Mesenteric fat pad (tissue), 1 donor: ENCODE measurements at places on chromosomes 5 and 9. TPM values are rescaled to one million over a fixed set of nuclear protein-coding genes. Genes with fewer than 3 reads are reported as not detected.

GRCh38 chr5:81393783-81394718 is at the start of gene ACOT12:
TSS of gene ACOT12 (minus strand) at chr5:81394134. CDS start at chr5:81394114, 20 bp downstream.
- no peak for DNase-seq

DNA sequence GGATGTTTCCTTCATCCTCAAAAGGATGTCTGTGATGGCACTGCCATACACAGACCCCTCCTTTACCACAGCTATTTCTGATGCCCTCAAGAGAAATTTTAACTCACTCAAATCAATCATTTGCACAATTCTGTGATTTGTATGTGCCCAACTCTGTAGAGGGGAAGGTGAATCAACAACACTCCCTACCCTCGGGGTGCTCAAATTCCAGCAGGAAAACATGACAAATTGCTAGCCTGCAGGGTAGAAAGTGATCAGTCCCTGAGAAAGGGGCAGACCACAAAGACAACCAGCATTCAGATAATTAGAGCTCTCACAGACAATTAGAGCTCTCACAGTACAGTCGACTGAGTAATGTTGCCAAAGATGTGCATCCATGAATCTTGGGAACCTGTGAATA is 45.3 kb upstream of the FOXE1 start:
- DNase-seq, result no peak

DNA sequence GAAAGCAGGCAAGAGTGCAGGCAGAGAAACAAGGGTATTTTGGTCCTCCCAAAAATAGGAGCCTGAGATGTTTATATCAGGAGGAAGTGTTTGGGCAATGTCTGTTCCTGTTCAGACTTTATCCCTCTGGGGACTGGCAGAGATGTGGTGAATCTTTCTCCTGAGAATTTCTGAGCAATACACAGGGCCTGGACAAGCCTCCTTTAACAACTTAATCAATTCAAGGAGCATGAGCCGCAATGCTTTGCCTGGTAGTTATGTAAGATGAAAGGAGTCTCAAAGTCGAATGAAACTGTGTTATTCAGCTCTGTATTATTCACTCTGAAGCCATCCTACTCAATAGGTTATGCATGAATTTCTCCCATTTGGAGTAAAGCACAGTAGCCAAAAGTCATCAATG is 365.6 kb downstream of the MAN2A1 start:
- no peak for DNase-seq

DNA sequence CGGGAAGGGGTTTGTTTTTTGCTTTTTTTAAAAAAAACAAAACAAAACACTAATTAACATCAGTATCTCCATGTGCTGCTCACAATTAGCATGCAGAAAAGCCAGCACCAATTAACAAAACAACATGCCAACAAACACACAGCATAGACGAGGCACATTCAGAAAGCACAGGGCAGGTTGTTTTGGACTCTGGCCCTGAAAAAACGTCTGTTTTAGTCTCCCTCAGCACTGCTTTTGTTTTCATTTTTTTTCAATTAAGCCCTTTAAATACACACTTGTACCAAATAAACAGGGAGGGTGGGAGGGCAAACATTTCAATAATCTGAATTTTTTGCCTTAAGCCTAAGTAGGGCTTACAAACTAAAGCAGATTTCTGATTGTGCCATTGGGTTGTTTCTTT is 309.6 kb downstream of the DTWD2 start:
- no peak for DNase-seq

- no peak for DNase-seq
These were observed 589.1 kb downstream of the ZNF608 start for GRCh38 chr5:124157320-124157719.

GRCh38 chr5:135599421-135600151 is 20.8 kb upstream of the CXCL14 start:
- no peak for DNase-seq

DNA sequence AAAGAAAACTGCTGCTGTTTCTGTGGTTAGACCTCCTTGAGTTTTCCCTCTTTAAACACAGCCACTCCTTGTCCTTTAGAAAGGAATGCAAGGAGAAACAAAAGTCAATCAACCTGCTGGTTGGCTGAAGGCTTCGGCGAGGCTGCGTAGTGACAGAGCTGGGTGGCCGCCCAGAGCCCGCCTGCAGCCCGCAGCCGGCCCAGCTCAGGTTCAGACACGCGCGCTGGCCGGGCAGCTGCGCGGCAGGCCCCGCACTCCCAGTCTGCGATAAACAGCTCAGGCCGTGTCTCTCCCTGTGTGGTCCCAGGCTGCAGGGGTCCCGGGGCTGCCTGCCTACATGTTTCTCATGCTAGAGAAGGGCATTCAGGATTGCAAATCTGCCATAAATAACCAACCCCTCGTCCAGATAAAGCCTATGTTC is 115.4 kb downstream of the HSD17B3 start:
- peak; percentile 68 for DNase-seq

GRCh38 chr5:134127376-134127861 is 12.9 kb downstream of the TCF7 start:
- no peak for DNase-seq

DNA sequence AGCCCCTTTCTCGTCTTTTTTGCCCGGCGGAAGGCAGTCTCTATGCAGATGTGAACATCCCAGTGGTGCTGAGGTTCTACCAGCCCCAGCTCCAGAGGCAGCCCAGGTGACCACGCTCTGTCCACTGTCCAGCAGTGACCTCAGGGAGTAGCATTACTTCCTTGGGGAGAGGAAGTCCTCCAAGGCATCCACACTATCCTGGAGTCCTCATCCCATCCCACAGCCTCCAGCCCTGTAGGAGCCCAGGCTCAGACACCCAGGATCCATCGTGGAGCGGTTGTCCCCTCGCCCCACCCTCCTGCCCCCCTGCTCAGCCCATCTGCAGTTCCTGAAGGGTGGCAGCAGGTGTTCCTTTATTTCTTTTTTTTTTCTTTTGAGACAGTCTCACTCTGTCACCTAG is 294.5 kb upstream of the IRX4 start:
- no peak for DNase-seq

DNA sequence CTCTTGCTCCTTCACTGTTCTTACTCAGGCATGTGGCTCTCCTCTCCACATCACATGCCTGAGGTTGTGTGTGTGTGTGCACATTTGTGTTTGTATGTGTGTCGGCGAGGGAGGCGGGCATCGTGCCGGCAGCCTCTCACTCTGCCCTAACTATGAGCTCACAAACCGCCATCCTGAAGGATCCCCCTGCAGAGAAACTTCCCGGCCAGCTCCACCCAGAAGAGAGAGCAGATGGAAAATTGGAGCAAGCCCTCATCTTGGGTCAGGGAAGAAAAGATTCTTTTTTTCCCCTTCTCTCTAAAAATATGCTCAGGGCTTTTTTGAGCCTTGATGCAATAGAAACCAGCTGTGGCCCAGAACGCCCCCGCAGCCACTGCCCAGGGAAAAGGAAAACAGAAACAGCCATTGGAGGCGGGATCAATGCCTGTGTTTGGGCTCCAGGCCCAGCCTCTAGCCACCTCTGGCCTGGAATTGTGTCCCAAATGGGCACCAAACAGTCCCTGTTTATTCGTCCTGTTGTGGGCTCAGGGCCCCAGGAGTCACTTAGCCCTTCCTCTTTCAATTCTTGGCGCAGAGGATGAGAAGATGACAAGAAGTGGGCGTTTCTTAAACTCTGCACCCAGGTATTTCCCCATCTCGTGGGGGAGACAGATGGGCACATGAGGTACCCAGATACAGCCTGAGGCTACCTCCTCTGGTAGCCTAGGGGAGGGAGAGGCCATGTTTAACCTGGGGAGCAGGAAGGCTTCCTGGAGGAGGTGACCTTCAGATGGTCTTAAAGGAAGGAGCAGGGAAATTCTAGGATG is 151.5 kb downstream of the RGS3 start:
- no peak for DNase-seq

GRCh38 chr5:169801781-169802180 is 164.7 kb downstream of the DOCK2 start:
- no peak for DNase-seq

- DNase-seq, result no peak
These were observed 3.1 kb downstream of the DCP2 start for GRCh38 chr5:112979723-112980122.

- DNase-seq, result no peak
These were observed 4.4 kb upstream of the PDE6A start for GRCh38 chr5:149948993-149949392.

- DNase-seq, result peak; percentile 2
These were observed 30.2 kb upstream of the EPB41L4B start for GRCh38 chr9:109351032-109351431.

GRCh38 chr5:102628441-102629175 is 126.5 kb upstream of the PAM start:
- no peak for DNase-seq

DNA sequence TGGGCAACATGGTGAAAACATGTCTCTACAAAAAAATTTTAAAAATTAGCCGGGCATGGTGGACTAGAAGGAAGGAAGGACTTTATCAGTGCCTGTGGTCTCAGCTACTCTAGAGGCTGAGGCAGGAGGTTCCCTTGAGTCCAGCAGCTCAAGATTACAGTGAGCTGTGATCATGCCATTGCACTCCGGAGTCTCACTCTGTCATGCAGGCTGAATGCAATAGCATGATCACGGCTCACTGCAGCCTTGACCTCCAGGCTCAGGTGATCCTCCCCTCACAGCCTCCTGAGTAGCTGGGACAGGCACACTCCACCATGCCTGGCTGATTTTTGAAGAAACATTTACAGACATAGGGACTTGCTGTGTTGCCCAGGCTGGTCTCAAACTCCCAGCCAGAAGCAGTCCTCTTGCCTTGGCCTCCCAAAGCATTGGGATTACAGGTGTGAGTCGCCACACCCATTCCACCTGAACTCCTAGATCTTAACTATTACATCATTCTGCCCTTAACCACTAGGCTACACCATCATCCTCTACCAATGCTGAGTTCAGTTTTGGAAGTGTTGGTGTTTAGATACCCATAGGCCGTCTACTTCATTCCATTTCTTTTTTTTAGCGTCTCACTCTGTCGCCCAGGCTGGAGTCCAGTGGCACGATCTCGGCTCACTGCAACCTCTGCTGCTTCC is 2.0 kb upstream of the URM1 start:
- no peak for DNase-seq

GRCh38 chr9:34203992-34204635 is 25.3 kb downstream of the UBAP1 start:
- DNase-seq, result no peak

DNA sequence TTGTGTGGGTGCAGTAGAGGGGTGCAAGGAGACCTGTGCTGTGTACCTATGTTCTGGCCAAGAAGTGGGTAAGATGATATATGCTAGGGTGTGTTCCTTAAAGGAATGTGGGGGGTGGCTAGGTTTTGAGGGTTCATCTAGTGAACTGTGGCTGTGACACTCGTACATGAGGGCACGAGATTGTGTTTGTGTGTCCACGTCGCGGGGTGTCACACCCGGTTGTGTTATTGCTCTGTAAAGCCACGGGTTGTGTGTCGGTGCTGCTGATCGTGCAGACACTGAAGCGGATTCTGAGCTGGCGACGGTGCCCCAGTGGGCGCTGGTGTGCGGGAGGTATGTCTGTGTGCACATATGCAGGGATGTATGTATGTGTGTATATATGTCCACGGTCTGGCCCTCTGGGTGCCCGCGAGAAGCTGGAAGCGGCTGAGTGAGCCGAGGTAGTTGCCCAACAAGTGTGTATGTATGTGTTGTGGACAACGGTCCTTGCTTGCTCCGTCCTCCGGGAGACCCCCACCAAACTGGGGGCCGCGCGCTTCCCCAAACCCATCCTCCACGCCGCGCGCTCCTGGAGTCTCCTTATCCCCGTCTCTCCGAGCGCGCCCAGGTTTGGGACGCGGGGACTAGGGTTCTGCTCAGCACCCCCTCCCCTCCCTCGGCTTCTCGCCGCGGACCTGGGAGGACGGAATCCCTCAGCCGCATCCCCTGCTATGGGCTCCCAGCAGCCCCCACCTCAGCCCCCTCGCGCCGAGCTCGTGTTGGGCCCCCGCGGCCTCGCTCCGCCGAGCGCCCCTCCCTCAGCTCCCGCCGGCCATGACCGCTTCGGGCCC is 639 bp downstream of the PCDH1 start:
- DNase-seq, result peak; percentile 90

- no peak for DNase-seq
These were observed 102.4 kb upstream of the PARP8 start for GRCh38 chr5:50564079-50564478.

DNA sequence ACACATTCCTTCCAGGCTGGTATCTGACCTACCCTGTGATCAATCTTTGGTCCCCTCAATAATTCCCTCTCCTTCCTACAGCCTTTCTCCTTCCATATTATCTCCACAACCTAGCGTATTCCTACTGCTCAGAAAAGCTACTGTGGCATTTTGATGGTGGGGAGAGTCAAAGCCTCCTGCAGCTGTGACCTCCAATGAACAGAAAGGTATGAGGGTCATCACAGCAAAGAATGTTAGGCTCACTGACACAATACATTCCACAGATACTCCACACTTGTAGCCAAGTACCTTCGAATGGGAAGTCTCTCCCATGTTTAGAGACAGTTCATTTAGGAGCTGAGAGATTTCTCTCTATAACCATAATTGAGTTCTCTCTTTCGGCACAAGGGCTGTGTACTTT is 5.9 kb downstream of the FBN2 start:
- no peak for DNase-seq

DNA sequence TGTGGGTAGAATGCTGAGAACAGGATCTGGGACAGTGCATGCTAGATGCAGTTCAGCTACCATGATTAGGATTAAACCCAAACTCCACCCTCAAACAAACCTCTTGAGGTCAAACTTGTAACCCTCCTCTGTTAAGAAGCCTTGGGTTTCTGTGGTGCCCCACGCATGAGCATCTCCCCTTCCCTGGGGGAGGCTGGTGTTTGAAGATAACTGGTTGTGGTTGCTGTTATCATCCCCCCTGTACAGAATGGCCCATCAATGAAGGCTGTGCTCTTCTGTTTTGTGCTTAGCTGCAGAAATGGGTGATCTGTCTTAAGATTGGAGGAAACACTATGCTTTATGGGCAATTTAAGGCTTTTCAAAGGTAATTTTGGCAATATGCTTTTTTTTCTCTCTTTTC is 4.4 kb upstream of the DAB2IP start:
- DNase-seq, result no peak

GRCh38 chr5:178392386-178392785 is 159.8 kb upstream of the PHYKPL start:
- DNase-seq, result peak; percentile 55

- DNase-seq, result no peak
These were observed 119.5 kb upstream of the CTNND2 start for GRCh38 chr5:12023614-12024241.

Gene MYMK
- not detected for total RNA-seq

Gene RETREG1
- total RNA-seq, result 63.4 TPM

Gene TRIM7
- total RNA-seq, result 3.0 TPM

Gene TAF11L2
- not detected for total RNA-seq
